ENCODE measurements at places on chromosomes 1 and 21. TPM values are rescaled to one million over a fixed set of nuclear protein-coding genes. Genes with fewer than 3 reads are reported as not detected.
A peak's percentile ranks its signal among the peaks of the same experiment; 100 is the strongest.

GRCh38 chr1:87305151-87305550 lies 23.5 kb upstream of the LMO4 start:
- no peak for DNase-seq

GRCh38 chr1:99680270-99680669 lies 34.4 kb downstream of the PALMD start:
- no peak for DNase-seq

DNA sequence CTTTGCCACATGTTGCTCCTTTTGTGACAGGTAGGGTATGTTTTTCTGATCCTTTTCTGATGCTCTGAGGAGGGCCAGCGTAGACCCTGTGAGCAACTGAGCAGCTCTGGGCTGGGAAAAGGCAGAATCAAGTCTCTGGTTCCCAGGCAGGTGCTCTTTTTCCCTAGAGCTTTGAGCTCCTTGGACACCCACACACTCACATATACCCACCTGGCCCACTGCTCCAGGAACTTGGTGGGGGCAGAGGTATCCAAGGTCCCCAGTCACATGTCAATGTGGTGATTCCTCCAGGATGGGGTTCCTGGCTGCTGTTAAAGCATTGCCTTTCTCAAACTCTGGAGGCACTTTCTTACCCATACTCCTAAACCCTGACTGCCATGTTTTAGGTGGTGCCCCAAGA lies 5.4 kb downstream of the CD2 start:
- no peak for DNase-seq

The GMEB1 gene
- 9.7 TPM for polyA plus RNA-seq

The HSD3B2 gene
- polyA plus RNA-seq, result not detected

DNA sequence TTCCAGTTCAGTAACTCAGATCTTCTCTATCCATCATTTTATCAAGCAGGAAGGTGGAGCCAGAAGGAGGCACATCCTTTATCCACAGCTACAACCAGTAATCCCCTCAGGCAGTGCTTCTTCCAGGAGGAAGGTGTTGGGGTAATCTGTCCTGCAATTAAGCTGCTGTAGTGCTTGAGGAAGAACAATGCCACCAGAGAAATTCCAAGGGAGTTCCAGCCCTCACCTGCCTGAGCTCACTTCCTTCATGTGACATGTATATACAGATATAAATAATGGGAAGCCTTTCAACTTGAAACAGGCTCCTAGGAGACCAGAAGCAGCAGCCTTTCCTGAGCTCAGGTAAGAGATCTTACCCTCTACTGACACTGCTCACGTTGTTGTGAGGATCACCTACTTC lies 2.2 kb upstream of the IL20 start:
- DNase-seq, result no peak

The UBASH3A gene
- not detected for polyA plus RNA-seq

- no peak for DNase-seq
These were observed 3.4 kb upstream of the RNF19B start for GRCh38 chr1:32967888-32968568.

The AGT gene
- 17.9 TPM for polyA plus RNA-seq

DNA sequence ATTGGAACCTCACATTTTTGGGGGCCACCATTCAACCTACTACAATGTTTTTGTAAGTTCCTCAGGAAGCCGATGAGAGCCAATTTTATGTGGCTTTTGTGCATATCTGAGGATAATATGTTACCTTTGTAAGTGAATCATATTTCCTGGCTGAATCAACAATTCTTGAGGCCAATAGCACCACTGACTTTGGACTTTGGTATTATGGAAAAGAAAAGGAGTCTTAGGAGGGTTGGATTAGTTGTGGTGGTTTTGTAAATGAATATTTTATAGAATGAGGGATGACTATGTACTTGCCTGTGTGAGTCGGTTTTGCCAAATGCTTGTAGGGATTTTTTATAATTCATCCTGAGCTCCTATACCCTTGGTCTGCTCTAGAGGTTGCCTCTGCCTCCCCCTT lies 181.5 kb upstream of the HMGB4 start:
- no peak for DNase-seq

DNA sequence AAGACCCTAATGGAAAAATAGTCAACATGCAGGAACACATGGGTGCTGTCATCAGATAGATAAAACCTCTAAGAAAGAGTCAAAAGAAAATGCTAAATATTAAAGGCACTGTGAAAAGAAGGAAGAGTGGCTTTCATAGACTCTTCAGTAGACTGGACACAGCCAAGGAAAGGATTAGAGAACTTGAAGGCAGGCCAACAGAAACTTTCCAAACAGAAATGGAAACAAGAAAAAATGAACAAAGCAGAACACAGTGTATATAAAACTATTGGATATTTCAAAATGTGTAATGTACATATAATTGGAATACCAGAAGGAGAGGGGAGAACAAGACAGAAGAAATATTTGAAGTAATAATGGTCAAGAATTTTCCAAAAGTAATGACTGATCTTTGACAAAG lies 431.9 kb downstream of the MATN1 start:
- peak; percentile 69 for DNase-seq

DNA sequence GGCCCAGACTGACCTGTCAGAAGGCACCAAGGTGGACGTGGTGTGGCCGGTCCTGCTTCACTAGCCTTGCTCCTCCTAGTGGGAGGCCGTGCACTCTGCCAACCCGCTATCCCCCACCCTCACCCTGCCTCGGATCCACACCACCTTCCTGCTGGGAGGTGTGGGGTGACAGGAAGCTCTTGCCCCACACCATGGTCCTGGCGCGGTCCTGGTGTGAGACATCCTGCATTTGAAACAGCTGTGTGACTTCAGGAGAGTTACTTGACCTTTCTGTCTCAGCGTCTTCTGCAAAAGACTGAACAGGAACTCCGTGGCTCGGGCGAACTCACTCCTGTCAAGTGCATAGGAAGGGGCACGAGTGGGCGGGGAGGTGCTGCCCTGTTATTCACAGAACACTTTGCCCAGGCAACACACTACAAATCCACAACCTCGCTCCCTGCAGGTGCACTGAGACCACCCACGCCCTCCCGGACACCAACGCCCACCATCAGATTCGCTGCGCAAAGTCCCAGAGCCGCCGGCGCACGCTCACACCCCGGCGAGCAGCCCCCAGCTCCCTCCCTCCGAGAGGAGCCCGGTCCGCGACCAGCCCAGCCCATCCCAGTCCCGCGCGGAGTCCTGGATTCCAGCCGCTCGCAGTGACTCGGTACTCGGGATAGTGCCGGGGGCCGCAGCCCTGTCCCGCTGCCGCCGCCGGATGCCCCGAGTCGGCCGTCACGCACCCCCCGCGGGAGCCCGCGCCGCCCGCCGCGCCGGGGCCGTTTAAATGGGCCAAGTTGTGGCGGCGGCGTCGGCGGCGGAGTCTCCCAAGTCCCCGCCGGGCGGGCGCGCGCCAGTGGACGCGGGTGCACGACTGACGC lies at the start of gene SAMD11:
TSS of gene SAMD11 (plus strand) at position 793 of the 860 bp plus-strand sequence. CDS start 509 bp downstream, outside the sequence.
- DNase-seq, result peak; percentile 87
